ENCODE measurements at places on chromosomes 12 and 14.

DNA sequence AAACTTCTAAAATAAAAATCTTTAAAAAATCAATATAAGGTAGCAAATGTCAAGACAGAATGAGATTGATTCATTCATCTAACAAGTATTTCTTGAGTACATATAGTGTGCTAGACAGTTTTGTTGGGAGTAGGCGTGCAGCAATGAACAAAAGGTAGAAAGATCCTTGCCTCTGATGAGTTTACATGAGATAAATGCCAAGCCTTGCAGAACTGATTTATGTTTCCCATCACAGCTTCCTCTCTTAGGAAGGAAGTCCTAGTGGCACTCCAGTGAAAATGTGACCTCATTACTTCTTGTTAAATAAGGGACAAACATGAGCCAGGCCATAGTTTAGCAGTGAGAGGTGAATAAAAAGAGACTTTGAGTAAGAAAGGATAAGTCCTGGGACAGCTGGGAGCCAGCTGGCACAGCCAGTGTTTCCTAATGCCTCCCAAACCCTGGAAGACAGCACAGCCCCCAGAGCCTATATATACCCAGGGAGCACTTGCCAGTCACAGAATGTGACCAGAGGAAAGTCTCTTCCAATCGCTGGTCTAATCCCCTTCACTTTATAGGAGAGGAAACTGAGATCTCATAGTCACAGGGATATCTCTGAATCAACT, 4.7 kb upstream of the COCH start:
- no peak for DNase-seq

GRCh38 chr12:58301730-58302122, 360.4 kb downstream of the ATP23 start:
- no peak for DNase-seq

DNA sequence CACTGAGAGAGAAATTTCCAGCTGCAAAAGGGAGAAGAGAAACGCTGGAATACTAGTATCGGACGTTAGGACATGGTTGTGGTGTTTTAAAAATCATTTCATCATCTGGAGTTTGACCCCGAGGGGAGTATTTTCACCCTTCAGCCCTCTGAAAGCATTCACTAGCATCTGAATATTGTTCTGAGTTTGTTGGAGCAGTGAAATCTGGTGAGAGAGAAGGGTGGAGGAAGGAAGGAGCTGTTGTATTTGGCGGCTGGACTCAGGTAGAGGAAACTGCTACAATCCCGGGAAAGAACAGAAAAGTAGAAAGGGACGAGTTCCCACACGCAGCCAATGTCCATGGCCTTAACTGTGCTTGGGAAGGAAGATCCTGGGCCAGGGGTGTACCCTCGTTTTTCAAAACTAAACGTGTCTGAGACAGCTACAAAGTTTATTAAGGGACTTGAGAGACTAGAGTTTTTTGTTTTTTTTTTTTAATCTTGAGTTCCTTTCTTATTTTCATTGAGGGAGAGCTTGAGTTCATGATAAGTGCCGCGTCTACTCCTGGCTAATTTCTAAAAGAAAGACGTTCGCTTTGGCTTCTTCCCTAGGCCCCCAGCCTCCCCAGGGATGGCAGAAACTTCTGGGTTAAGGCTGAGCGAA, 896 bp upstream of the CDKN1B start:
- DNase-seq, result no peak

DNA sequence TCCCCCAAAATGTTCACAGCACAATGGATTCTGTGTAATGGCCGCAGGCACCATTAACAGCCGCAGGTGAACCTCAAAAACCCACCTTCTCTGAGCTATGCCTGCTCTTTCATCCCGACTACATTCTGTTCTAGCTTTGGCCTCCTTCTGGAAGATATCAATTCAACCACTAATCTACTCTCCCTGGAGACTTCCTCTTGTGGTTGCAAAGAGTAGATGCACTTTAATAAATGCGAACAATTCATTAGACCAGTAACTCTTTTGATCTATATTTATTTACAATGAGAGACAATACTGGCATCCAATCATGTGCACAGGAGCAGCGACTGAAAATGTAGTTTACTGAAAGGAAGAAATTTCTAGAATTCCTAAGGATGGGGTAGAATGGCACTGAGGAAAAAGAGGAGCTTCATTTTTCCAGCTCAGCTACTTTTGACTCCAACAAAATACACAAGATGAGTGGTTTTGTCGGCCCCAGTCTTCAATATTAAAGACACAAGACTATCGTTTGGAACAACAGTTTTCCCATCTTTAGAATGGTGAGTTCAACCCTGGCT, 5.3 kb downstream of the GRIN2B start:
- no peak for DNase-seq

- no peak for DNase-seq
These were observed 1.1 kb upstream of the CYP46A1 start for GRCh38 chr14:99682809-99683618.

GRCh38 chr14:101184572-101184971, 281.1 kb upstream of the RTL1 start:
- no peak for DNase-seq

DNA sequence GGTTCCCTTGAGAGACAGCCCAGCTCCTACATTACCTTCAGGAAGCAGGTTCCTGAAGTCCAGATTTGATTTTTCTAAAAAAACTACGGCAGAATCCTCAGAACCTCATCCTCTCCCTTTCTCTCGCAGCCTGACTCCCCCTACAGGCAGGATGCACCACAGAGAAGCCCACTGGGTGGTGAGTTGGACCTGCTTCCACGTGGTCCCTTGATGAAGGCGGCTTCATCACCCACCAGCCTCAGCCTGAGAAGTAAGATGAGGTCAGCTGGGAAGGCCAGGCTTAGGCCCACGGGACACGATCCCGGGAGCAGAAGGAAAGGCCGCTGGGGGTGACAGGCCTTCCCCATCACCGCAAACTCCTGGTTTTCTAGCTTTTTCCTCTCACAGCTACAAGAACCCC, 83.0 kb downstream of the ACTN1 start:
- no peak for DNase-seq

GRCh38 chr12:108102363-108102762, 26.7 kb upstream of the WSCD2 start:
- DNase-seq, result no peak

- DNase-seq, result no peak
These were observed 41.6 kb upstream of the TTC7B start for GRCh38 chr14:90857866-90858265.

GRCh38 chr14:52020866-52021717, 31.7 kb downstream of the RTRAF start:
- no peak for DNase-seq

- DNase-seq, result no peak
These were observed 257.9 kb upstream of the TMEM132C start for GRCh38 chr12:128009108-128009507.

GRCh38 chr12:2144951-2145350, 92.2 kb downstream of the CACNA1C start:
- DNase-seq, result no peak

GRCh38 chr12:56914724-56915123, 19.5 kb downstream of the SDR9C7 start:
- no peak for DNase-seq

DNA sequence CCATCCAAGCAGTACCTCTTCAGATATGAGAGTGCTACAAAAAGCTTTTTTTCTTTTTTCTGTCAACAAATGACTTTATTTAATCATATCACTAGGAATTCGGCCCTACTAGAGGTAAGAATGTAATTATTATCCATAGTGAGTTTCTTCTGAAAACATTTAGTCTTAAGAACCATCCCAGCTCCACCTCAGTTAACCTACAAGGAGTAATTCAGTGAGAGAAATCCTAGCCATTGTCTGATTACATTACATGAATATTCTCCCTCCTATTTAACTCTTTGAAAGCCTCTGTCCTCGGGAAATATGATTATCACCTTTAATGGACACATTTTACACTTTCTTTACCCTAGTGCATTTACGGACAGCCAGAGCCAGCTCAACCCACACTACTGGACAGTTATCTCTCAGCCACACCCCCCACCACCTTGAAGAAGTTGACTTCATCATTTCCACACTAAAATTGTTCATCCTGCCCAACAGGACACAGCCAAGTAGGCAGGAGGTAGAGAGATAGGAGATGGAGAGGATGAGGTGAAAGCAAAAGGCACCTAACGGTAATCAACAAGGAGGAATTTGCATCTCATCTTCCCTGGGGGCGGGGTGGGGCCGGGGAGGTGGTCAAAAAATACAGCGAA, 1.3 kb downstream of the PPFIA2 start:
- no peak for DNase-seq

All from cerebellar nuclear complex (tissue), 1 donor.